ENCODE measurements at places on chromosomes 6 and 20.

DNA sequence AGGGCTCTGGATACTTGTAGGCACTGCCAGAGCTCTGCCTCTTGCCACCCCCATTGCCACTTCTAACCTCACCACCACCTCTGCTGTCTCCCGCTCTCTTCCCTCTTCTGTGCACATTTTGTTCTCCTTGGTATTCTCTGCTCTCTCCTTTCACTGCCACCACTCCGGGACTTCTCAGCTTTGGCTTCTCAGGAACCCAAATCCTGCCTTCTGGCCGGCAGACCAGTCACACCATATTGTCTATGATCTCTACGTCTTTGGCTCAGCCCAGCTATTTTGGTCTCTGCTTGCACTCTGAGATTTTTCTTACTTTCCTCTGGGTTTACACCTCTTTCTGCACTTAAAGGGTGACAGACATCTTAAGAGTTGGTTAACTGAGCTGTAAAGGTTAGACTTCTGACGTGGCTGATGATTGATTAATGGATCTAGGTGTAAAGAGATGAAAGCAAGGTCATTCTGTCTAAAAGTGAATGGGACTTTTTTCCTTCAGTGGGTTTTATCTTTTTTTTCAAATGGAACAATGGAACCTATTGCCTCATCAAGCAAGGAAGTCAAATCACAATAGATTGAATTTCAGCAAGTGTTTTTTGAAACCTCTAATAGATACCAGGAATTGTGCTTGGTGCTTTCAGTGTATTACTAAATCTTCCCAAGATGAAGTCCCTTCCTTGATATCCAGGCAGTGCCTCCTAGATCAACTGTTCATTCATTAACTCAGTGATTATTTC lies 13.8 kb downstream of the MMP24 start:
- no peak for DNase-seq

DNA sequence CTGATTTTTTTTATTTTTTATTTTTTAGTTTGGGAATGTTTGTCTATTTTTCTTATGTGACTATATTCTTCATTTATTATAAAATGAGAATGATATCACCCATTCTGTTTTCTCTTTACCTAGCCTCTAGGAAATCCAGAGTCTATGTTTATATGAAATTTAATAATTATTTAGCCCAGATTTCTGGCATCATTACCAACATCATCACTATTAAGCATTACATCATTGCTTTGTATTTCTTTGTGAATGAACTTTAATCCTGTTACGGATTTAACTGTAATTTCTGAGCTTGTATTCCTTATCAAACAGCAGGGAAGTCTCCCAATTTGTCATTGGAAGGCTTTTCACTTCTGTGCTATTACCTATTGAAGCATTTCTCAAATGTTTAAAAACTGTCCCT lies 72.7 kb upstream of the NOX3 start:
- no peak for DNase-seq

GRCh38 chr20:25278636-25279361 lies 30.9 kb downstream of the PYGB start:
- DNase-seq, result no peak

GRCh38 chr6:164855281-164855680 lies 454.1 kb downstream of the C6orf118 start:
- DNase-seq, result no peak

- no peak for DNase-seq
Observed at GRCh38 chr6:161265554-161265953, 8.3 kb downstream of the AGPAT4 start.

GRCh38 chr20:20895537-20895936 lies 183.1 kb upstream of the RALGAPA2 start:
- no peak for DNase-seq

DNA sequence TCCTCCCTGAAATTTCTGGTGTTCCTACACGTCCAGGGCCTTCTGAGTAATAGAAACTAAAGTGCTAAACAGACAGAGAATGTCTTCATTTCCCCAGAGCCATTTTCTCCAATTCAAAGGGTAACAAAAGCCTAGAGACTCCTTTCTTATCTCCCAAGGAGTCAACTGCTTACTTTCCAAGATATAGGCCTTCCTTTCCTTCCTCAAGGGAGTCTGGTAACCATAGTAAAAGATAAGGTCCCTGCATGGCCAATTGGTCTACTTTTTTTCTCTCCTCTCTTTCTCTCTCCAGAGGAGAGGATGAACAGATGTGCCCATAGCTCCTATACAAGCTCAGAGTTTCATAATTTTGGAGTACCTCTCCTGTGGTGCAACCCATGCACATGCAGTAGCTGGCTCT lies 185.7 kb downstream of the ASCC3 start:
- DNase-seq, result no peak

DNA sequence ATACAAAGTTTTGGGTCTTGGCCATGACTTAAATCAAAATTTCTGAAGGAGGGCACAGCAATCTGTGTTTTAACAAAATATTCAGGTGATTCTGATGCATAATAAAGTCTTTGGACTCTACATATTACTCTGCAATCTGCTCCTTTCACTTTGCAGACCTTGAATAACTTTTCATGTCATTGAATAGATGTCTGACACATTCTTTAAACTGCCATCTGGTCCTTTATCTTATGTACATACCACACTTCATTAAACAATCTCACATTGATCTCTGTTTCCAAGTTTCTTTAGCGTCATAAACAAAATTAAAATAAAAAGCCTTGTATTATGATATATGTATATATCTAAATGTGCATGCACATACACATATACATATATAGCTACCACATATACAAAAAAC lies 831.2 kb downstream of the MAFB start:
- DNase-seq, result no peak

DNA sequence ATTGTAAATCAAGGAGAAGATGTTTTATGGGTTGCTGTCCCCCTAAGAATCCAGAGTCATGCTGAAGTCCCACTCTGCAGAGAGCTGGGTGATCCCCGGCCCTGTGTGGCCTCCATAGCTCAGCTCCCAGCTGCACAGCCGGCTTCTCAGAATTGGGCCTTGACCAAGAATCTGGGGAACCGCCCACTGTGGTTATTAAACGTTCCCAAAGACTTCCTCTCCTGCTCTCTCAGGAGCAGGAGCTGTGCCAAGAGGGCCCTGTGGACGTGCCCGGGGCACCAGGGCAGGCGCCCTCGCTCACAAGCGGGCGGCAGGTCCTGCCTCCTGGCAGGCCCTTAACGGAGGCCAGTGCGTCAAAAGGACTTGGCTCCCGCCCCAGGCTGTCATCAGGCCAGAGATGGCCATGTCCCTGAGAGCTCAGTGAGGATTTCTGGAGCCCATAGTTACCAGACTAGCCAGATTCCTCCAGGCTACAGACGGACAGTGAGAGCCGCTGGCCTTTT lies 30.4 kb downstream of the ZC3H12D start:
- peak; percentile 44 for DNase-seq

DNA sequence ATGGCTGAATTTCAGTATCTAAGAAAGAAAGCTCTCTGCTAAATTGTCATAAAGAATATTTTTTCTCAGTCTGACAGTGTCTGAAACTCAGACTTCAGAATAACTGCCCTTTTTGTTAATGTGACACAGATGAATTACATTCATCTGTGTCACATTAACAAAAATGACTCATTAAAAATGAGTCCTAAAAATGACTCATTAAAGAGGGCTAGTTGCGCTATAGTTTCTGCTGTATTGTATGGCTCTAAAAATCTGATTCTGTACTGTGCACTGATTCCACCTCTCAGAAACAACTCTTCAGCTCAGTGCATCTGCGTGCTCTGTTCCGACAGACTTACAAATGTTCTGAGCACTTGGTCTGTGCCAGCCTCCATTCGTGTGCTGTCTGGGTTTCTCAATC lies 15.0 kb downstream of the RNF114 start:
- no peak for DNase-seq

GRCh38 chr20:32488066-32488838 lies 96.9 kb downstream of the NOL4L start:
- DNase-seq, result no peak

DNA sequence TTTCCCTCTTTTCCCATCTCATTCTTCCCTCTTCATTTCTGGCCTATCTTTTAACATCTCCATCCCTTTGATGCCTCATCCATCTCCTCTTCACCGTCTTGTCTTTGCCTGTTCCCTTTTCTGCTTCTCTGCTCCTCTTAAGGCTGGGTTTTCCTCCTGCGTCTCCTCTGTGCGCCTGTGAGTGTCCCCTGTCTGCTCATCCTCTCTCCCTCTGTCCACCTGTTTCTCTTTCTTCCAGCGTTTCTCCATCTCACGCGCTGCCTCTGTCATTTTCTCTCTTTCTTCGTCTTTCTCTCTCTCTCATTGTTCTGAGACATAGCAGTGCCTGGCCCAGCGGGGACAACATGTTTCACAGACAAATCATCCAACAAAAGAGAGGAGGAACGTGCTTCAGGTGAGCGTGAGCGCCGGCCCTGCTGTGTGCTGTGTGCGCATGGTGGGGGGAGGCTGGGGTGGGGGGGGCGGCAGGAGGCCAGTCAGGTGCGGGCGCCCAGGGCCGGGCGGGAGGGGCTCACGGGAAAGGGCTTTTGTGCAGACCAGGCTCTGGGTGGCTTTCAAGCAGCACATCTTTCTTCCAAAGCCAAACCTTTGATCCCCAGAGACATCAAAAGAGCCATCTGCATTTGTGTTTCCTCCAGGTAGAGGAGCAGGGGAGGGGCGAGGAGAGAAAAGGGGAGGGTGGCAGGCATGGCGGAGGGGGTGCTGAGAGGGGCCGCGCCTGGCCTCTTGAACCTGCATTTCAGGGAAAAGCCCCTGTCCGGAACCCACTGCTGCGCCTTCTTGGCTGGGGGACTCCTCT lies 121.3 kb downstream of the VEGFA start:
- no peak for DNase-seq

DNA sequence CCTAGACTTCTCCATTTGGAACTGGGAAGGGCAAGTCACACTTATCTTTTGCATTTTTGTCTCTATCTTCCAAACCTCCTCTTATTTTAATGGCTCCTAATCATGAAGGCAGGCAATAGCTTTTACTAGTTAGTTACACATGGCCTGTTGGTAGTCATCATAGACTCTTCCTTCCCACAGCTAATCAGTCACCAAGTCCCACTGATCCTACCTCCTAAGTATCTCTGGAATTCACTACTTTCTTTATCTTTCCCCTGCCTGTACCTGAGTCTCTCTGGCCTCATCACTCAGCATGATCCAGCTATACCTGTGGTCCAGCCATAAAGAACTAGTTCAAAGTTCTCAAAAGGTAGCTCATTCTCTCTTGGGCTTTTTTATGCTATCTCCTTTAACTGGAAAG lies 18.8 kb downstream of the TMX4 start:
- DNase-seq, result no peak

GRCh38 chr6:119653329-119653728 lies 303.8 kb upstream of the MAN1A1 start:
- DNase-seq, result no peak

DNA sequence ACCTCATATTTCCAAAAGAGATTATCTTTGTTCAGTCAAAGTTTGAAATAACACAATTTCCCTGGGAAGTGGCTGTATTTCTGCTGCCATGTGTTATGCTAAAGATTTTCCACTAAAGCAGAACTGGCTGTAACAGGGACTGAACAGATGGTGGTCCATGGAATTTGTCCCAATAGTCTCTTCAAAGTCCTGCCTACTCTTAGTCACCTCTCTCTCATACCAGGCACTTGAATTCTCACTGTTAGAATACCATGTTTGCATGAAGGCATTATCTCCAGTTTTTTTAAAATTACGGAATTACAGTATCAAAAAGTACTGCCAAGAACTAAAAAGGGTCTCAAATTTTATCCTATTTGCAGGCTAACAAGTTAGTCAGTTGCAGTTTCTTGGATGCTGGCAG lies 105.0 kb upstream of the HDDC2 start:
- no peak for DNase-seq

DNA sequence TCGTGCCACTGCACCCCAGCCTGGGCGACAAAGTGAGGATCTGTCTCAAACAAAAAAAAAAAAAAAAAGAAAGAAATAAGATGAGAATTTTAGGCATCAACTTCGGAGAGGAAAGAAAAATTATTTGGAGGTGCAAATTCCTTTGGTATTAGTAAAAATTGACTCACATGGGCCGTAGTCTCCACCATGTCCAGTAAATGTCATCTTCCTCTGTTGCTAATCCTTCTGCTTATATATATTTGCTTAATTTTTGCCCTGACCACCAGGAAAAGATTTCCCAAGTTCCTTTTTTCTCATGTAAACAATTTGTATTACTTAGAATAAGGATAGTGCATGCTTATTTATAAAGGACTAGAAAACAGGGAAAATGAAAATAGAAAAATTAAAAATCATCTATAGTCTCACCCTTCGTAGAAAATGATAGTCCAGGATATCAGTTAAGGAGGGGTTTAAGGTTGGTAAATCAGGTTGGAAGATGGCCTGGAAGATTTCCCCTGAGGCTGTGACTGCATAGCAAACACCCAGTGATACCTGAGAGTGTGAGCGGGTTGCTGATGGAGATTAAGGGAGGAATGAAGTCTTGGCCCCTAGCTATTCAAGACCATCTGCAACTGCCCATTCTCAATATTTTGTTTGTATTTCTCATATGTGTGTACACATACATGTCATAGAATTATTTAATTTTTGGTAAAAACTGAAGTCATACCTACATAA lies 240.8 kb downstream of the ZNF217 start:
- no peak for DNase-seq

DNA sequence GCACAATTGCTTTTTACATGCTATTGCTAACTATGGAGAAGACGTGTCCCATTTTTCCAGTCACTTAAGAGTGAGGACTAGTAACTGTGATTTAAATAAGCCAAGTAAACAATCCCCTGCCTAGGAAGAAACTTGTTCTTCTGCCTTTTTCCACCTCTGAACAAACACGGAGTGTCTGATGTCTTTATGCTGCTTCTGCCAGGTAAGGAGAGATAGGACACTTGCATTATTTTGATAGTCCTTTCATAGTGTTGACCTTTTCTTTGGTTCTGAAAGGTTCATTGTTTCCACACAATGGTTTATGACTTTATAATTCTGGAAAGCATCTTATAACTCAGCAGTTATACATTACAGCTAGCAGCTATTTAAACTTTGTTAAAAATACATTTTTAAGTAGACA lies 8.4 kb downstream of the LRP11 start:
- no peak for DNase-seq

DNA sequence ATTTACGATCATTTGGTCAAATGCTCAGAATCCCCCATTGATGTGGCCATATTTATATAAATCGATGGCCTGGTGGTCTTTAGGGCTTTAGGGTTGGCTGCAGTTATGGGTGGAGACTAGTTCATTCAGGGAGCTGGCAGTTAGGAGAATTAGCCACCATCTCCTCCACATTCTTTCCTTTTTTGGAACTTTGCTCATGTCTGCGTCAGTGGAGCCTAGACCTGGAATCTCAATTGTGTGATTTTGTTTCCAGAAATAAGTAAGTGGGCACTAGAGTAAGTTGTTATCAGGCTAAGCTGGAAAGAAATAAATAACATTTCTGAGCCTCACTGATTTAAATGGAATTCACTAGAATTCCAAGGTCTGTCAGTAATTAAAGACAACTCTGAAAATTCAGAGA lies 29.0 kb upstream of the ELOVL5 start:
- no peak for DNase-seq

GRCh38 chr20:37296371-37296770 lies 6.9 kb downstream of the MANBAL start:
- no peak for DNase-seq

DNA sequence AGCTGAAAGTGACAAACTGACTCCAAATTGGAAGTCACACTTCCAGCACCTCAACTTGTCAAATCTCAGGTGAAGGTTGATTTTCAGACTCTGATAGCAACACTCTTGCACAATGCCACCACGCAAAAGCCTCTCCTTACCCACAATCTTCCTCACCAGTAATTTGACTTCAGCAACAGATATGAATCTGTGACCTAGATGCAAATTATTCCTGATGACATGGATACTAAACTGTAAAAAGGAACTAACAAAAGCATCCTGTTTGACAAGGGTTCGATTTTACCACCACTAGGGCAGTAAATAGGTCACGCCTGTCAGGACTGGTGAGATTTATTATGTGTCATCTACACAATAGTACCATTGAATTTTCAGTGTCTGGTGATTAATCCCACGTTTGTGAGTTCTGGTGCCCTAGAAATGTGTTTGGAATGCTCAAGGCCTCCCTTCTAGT lies 134.4 kb upstream of the COL21A1 start:
- no peak for DNase-seq

Measured in cerebellar nuclear complex (tissue), 1 donor.